Activated CD4-positive, alpha-beta T cell treated with anti-CD3 and anti-CD28 coated beads, Interleukin-2, Interleukin-4, amounts not matched to agents 100 ng/mL and 50 ng/mL, durations not matched to agents 16 hours and 8 hours (primary cell): ENCODE measurements at places on chromosomes 7 and 10.

GRCh38 chr7:152661479-152661878 lies 14.5 kb downstream of the XRCC2 start:
- DNase-seq, result no peak

GRCh38 chr10:75334720-75335119 lies 66.8 kb downstream of the ZNF503 start:
- no peak for DNase-seq

- DNase-seq, result no peak
These were observed 18.9 kb downstream of the PODXL start for GRCh38 chr7:131537571-131537978.

DNA sequence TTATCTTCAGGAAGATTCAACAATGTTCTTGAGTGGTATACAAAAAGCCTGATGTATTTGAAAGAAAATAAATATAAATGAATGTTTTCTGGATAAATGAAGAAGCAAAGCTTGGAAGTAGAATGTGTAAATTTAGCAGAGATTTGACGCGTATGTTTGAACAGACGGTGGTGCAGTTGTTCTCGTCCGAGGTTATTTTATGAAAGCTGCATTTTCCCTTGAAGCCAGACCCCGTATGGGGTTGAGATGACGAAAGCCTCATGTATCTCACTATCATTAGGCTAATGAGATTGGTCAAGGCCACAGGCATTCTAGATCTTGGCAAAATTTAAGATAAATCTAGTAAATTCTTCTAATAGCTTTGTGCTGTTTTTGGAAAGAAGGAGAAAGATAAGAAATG lies 195.2 kb downstream of the NXPH1 start:
- no peak for DNase-seq

- no peak for DNase-seq
These were observed 92.2 kb downstream of the AVL9 start for GRCh38 chr7:32587411-32587948.

GRCh38 chr10:110324805-110325280 lies 20.1 kb upstream of the SMNDC1 start:
- peak; percentile 15 for DNase-seq

DNA sequence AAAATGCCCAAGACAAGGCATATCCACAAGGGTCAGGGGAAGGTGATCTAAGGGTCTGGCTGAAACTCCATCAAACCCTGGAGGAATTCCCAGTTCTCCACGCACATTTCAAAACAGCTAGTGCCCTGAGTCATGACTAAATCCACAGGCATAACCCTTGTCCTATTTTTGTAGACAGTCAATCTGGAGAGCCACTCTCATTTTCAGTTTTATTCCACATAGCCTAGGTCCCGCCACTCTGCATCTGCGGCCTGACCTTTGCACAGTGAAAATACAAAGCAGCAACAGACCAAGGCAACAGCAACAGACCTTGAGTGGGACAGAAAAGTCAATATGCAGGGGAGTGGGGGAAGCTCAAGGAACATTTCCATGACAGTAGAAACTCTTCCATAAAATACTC lies 201.4 kb upstream of the NPVF start:
- no peak for DNase-seq

DNA sequence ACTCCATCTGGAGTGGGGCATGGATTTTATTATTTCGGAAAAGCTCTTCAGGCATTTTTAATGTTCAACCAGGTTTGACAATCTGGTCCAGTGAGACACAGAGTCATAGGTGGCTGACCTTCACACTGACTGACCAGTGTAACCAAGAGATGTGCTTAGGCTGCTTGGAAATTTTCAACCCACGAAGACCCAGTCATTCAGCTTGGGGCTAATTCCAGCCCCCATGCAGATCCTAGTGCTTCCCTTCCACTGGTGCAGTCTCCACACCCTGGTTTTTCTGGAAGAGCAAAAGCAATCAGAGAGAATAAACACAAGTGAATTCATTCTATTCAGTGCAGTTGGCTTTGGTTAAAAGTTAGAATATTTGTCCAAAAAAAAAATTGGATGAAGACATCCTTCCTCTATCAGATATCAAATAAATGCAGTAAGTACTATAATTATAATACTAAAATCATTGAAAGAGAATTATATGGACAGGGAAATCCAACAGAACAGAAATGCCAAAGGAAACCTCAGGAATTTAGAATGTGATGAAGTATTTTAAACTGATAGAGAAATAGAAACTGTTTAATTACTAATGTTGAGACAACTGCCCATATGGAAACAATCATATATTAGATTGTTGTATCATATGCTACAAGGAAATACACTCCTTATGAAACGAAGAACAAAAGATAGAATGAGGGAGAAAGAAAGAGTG lies 178.0 kb downstream of the NPSR1 start:
- DNase-seq, result no peak

DNA sequence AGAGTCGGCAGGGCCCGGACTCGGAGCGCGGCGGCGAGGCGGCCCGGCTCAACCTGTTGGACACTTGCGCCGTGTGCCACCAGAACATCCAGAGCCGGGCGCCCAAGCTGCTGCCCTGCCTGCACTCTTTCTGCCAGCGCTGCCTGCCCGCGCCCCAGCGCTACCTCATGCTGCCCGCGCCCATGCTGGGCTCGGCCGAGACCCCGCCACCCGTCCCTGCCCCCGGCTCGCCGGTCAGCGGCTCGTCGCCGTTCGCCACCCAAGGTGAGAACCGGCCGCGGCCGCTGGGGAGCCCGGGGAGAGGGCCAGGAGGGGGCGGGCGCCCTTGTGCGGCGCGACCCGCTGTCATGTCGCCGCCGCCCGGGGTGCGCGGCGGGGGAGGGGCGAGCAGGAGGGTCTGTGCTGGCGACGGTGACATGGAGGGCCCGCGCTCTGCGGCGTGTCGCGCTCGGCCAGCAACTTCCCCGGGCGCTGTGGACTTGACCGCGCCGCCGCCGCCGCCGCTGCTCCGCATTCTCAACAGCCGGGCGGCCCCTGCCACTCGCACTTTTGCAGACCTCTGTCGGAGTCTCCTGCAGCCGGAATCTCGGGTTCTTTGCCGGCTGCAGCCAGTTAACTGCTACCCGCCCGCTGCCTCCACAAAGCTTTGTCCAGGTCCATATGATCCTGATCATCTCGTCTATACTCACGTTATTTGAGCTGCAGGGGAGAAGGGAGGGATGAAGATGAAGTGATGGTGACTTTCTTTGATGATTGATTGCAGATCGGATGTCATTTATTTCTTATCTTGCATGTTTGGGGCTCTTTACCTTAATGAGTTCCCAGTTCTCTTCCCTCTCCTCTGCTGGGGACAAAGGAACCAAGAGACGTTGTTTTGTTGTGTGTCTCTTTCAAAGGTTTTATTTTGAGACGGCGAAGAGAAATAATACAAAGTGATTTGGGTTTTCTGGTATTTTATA lies 869 bp downstream of the TRIM24 start:
- peak; percentile 50 for DNase-seq

- no peak for DNase-seq
These were observed 265.6 kb upstream of the FOXK1 start for GRCh38 chr7:4416396-4417056.

- DNase-seq, result no peak
These were observed 47.3 kb upstream of the BHLHA15 start for GRCh38 chr7:98163704-98164494.
